Stimulated activated CD8-positive, alpha-beta memory T cell treated with anti-CD3 and anti-CD28 coated beads, Interleukin-4, amount 100 ng/mL, for 24 hours (primary cell): ENCODE measurements at places on chromosomes 12 and 14.

GRCh38 chr12:121798787-121799155 lies 5.0 kb upstream of the SETD1B start:
- DNase-seq, result no peak

DNA sequence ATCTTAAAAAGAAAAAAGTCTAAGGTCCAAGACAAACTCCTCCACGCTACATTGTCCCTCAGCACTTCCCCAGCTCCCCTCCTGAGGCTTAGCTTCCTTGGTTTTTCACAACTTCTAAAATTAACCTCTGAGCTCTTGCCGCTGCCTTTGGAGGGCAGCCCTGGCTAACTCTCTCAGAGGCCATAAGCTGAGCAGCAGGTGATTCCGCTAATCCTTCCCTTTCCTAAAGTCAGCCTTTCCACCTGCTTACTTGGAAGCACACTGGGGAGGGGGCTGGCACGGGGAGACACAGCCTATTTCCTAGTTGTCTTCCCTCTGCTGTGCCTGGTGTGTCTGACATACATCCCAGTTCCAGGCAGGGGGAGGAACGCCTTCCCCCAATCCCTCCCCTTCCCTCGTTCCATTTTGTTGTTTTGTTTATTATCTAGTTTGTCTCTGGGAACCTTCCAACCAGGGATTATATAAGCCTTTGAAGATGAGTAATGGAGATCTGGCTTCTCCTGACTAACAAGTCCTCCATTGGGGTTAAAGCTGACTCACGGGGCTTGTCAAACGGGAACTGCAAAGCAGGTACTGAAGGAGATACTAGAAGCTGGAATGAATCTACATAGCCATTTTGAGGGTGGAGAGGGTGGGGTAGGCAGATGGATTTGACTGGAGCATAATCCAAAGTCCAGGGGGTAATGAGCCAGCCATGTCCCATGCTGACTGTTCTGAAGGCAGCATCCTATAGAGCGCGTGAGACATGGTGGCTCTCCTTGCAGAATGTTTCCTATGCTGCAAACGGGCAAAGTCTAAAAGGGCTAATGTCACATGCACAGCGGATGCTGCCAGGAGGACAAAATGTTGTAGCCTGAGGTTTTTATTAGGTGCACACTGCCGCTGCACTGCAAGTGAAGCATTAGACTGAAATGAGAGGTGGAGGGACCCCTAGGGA lies 230.8 kb downstream of the FOXN3 start:
- no peak for DNase-seq

GRCh38 chr14:68977718-68978171 lies 1.4 kb downstream of the ACTN1 start:
- DNase-seq, result peak; percentile 45

DNA sequence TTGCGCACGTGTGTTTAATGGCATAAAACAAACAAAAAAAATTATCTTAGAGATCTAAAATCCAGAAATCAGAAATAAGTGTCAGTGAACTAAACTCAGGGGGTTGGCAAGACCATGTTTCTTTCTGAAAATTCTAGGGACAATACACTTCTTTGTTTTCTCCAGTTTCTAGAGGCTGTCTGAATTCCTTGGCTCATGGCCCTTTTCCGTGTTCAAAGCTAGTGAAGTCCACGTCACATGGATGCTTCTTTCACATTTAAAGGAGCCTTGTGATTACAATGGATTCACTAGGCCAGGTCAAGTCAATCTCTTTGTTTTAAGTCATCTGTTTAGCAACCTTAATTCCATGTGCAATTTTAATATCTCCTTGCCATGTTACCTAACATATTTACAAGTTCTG lies 22.4 kb downstream of the SLCO1B3 start:
- no peak for DNase-seq

GRCh38 chr14:100147181-100147631 lies 12.2 kb downstream of the DEGS2 start:
- peak; percentile 62 for DNase-seq
